Lung (tissue), 17 donors: ENCODE measurements at places on chromosomes 5 and 9. TPM values are rescaled to one million over a fixed set of nuclear protein-coding genes. Genes with fewer than 3 reads are reported as not detected.

GRCh38 chr5:176784218-176785165 lies 25.9 kb upstream of the UNC5A start:
- H3K4me3 ChIP-seq: no peak overlapping the region
- peaks cover 22% of the 10 kb centered on the region for H3K27me3 ChIP-seq
- DNase-seq: peak; percentile 21
- no peaks in the 10 kb centered on the region for H3K36me3 ChIP-seq
- no peak overlapping the region for H3K27ac ChIP-seq

- no peaks in the 10 kb centered on the region for H3K27me3 ChIP-seq
- no peaks in the 10 kb centered on the region for H3K4me1 ChIP-seq
- no peak overlapping the region for H3K4me3 ChIP-seq
- no peaks in the 10 kb centered on the region for H3K36me3 ChIP-seq
Observed at GRCh38 chr5:134267366-134268018, 41.6 kb upstream of the PPP2CA start.

DNA sequence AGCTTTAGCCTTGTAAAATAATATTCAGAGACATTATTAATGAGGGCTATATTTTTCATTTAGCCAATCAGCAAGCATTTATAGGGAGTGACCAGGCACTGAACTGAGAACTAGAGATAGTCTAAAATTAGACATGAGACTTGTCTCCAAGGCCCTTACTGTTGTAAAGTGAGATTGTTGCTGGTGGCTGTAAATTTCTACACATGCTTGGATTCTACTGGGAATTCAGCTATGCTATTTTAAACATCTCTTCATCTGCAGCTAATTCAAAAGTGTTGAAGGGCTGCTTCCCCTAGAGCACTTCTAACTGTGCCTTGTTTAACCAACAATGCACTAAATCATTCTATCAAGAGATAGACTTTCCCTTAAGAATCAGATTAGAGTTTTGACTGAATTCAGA lies 67.4 kb downstream of the CHSY3 start:
- H3K27ac ChIP-seq: no peak overlapping the region
- no peak for DNase-seq
- no peak overlapping the region for H3K4me3 ChIP-seq
- H3K36me3 ChIP-seq: no peaks in the 10 kb centered on the region
- H3K4me1 ChIP-seq: peaks cover 4% of the 10 kb centered on the region

DNA sequence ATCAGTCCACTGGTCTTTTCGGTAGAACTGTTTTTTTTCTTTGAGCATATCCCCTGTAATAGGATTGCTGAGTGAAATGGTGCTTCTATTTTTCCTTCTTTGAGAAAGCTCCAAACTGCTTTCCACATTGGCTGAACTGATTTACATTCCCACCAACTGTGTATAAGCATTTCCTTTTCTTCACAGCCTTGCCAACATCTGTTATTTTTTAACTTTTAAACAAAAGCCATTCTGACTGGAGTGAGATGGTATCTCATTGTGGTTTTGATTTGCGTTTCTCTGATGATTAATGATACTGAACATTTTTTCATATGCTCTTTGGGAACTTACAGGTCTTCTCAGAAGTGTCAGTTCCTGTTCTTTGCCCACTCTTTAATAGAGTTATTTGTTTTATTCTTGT lies 764.7 kb downstream of the MTRR start:
- H3K4me1 ChIP-seq: no peaks in the 10 kb centered on the region
- H3K4me3 ChIP-seq: no peak overlapping the region
- no peaks in the 10 kb centered on the region for H3K36me3 ChIP-seq
- DNase-seq: no peak

DNA sequence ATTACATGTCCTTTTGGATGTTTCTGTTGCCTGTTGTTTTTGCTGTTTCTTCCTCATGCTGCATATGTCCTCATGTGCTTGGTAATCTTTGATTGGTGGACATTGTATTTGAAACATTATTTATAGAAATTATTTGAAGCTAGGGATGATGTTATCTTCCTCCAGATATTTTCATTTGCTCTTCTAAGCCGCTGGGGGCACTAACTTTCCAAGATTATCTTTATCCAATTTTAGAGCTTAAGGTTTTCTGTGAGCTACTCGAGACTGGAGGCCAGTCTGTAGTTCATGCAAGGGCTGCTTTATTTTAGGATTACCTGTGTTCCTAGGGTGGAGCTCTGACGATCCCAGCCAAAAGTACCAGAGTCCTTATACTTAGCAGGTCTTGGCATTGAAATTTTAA lies 40.9 kb downstream of the STX17 start:
- H3K27ac ChIP-seq: no peak overlapping the region
- no peaks in the 10 kb centered on the region for H3K4me1 ChIP-seq
- peaks cover 6% of the 10 kb centered on the region for H3K36me3 ChIP-seq
- H3K27me3 ChIP-seq: no peaks in the 10 kb centered on the region
- no peak for DNase-seq
- no peak overlapping the region for H3K4me3 ChIP-seq

DNA sequence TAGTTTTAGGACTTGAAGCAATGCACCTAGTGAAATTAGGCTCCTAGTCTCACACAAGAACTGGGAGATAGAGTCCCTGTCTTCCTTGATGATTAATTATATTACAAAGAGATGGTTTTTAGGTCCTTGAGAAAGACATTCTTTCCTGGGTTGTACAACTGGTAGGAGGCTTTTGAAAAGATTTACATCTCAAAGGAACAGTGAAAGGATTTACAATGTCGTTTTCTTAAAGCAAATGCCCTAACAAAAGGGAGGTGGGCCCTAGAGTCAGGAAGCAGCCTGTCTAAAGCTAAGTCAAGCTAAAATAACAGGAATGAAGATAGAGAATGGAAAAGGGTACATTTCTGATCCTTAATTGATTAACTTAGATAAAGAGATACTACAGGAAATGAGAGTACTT lies 102.2 kb upstream of the IL7R start:
- H3K4me1 ChIP-seq: no peaks in the 10 kb centered on the region
- no peaks in the 10 kb centered on the region for H3K27me3 ChIP-seq
- DNase-seq: no peak
- H3K36me3 ChIP-seq: no peaks in the 10 kb centered on the region
- H3K27ac ChIP-seq: no peak overlapping the region

- peaks cover 5% of the 10 kb centered on the region for H3K4me1 ChIP-seq
- no peak overlapping the region for H3K27ac ChIP-seq
- peaks cover 20% of the 10 kb centered on the region for H3K36me3 ChIP-seq
- no peaks in the 10 kb centered on the region for H3K27me3 ChIP-seq
- no peak for DNase-seq
Observed at GRCh38 chr5:43608406-43608805, 5.4 kb downstream of the NNT start.

GRCh38 chr5:219460-219863 lies 1.3 kb downstream of the SDHA start:
- no peaks in the 10 kb centered on the region for H3K27me3 ChIP-seq
- H3K27ac ChIP-seq: peak overlapping the region; percentile 58
- H3K4me3 ChIP-seq: no peak overlapping the region
- no peaks in the 10 kb centered on the region for H3K36me3 ChIP-seq
- peaks cover 15% of the 10 kb centered on the region for H3K4me1 ChIP-seq

GRCh38 chr5:61697809-61698558 lies 365.9 kb downstream of the ZSWIM6 start:
- no peaks in the 10 kb centered on the region for H3K27me3 ChIP-seq
- DNase-seq: no peak
- H3K4me3 ChIP-seq: no peak overlapping the region
- no peaks in the 10 kb centered on the region for H3K36me3 ChIP-seq
- peaks cover 6% of the 10 kb centered on the region for H3K4me1 ChIP-seq

DNA sequence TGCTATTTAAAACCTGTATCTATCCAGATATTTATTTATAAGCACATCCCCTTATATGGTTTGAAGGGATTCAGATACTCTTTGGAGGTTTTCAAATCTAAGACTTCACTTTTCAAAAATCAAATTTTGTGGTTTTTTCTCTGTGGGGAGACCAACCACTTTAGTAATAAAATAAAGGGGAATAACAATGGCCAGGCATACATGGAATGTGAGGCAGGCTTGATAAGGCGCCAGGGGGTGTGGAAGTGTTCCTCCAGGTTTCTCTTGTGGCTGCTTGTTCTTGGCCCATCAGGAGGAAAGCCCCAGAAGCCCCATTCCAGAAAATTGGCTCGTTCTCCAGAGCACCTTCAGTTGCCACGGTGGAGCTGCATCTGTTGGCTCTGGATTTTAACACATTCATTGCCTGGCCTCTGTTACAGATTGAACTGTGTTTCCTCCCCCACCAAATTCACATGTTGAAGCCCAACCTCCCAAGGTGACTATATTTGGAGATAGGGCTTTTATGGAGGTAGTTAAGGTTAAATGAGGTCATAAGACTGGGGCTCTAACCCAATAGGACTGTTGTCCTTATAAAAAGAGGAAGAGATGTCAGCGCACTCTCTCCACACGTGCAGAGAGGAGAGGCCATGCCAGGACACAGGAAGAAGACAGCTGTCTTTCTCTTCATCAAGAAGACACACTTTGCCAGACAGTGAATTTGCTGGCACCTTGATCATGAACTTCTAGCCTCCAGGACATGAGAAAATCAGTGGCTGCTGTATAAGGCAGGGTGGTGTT lies 195.9 kb downstream of the TMEM38B start:
- H3K27me3 ChIP-seq: no peaks in the 10 kb centered on the region
- H3K36me3 ChIP-seq: no peaks in the 10 kb centered on the region
- H3K27ac ChIP-seq: no peak overlapping the region
- DNase-seq: no peak
- no peaks in the 10 kb centered on the region for H3K4me1 ChIP-seq

GRCh38 chr5:2383698-2384065 lies 367.8 kb downstream of the IRX2 start:
- no peak overlapping the region for H3K27ac ChIP-seq
- DNase-seq: no peak
- H3K36me3 ChIP-seq: no peaks in the 10 kb centered on the region

DNA sequence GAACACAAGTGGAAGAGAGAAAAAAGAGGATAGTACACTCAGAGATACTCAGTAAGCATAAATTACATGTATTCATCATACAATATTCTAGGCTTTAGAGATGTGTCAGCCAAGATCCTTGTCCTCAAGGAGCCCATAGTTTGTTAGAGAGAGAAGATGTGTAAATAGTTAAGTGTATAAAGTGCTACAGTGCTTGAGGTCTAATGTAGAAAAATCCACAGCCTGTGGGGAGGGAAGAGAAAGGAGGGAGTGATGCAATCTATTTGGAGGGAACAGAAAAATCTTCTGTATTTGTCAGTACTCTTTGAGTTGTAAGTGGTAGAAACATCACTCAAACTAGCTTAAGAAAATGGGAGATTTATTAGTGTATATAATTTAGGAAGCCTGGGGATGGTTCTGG lies 81.9 kb downstream of the PALM2AKAP2 start:
- DNase-seq: no peak
- H3K27ac ChIP-seq: no peak overlapping the region
- H3K4me1 ChIP-seq: peaks cover 36% of the 10 kb centered on the region
- no peaks in the 10 kb centered on the region for H3K27me3 ChIP-seq
- H3K4me3 ChIP-seq: no peak overlapping the region

- peaks cover 31% of the 10 kb centered on the region for H3K36me3 ChIP-seq
- peak overlapping the region; percentile 72 for H3K27ac ChIP-seq
- H3K4me1 ChIP-seq: peaks cover 14% of the 10 kb centered on the region
- DNase-seq: peak; percentile 78
Observed at GRCh38 chr5:141512390-141512910, 23.6 kb downstream of the PCDHGC5 start.

GRCh38 chr5:137156180-137156579 lies 342.9 kb downstream of the SPOCK1 start:
- H3K27me3 ChIP-seq: peaks cover 24% of the 10 kb centered on the region
- H3K4me1 ChIP-seq: no peaks in the 10 kb centered on the region
- no peak for DNase-seq
- no peak overlapping the region for H3K4me3 ChIP-seq
- no peak overlapping the region for H3K27ac ChIP-seq

GRCh38 chr5:103031607-103032006 lies 88.3 kb downstream of the GIN1 start:
- H3K27ac ChIP-seq: no peak overlapping the region
- H3K27me3 ChIP-seq: no peaks in the 10 kb centered on the region
- no peak overlapping the region for H3K4me3 ChIP-seq
- H3K36me3 ChIP-seq: peaks cover 39% of the 10 kb centered on the region
- DNase-seq: no peak

DNA sequence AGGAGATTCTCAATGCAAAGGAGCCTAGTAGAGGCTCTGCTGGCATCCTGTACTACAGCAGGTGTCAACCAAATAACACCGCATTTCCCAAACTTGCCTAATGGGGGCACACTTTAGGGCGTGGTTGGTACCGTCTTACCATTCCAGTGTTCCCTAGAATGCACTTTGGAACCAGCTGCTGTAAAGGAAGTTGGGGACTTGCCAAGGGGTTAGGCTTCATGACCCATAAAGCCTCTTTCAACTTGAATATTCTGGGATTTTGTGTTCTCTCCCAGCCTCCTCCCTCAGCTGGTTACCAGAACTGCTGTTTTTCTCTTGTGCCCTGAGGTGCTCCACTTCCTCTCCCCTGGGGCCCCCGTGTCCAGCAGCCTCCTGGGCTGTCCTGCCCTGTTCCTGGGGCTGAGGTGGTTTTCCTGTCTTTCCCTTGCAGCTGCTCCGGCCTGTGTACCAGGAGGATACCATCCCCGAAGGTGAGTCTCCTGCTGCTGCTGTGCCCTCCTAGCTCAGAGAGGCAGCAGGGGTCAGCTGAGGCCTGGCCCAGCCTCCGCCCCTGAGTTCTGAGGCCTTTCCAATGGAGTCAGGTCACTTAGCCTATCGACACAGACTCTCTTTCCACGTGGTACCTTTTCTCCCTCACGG lies 44.7 kb downstream of the RGS3 start:
- no peaks in the 10 kb centered on the region for H3K36me3 ChIP-seq
- H3K4me3 ChIP-seq: no peak overlapping the region
- no peaks in the 10 kb centered on the region for H3K27me3 ChIP-seq
- peaks cover 7% of the 10 kb centered on the region for H3K4me1 ChIP-seq

- peaks cover 8% of the 10 kb centered on the region for H3K36me3 ChIP-seq
- H3K4me1 ChIP-seq: peaks cover 50% of the 10 kb centered on the region
- H3K4me3 ChIP-seq: no peak overlapping the region
Observed at GRCh38 chr5:9058666-9059065, 487.2 kb downstream of the SEMA5A start.

GRCh38 chr5:102375272-102375671 lies 79.2 kb upstream of the SLCO4C1 start:
- no peaks in the 10 kb centered on the region for H3K27me3 ChIP-seq
- no peak for DNase-seq
- H3K27ac ChIP-seq: no peak overlapping the region

- no peaks in the 10 kb centered on the region for H3K36me3 ChIP-seq
- H3K27me3 ChIP-seq: peaks cover 3% of the 10 kb centered on the region
- no peaks in the 10 kb centered on the region for H3K4me1 ChIP-seq
- peak; percentile 55 for DNase-seq
Observed at GRCh38 chr9:127741831-127742434, 6.8 kb upstream of the TOR2A start.

Gene DMGDH
- 2.6 TPM for total RNA-seq

Gene SPINK13
- not detected for total RNA-seq

Gene ANKRD31
- total RNA-seq: 0.25 TPM

Gene CKMT2
- total RNA-seq: 2.8 TPM

Gene C7
- 763 TPM for total RNA-seq

Gene ADAMTS2
- 30.1 TPM for total RNA-seq

Gene CDH9
- not detected for total RNA-seq

Gene CBY3
- total RNA-seq: not detected

Gene TAF1L
- total RNA-seq: 0.03 TPM

Gene FOXD1
- total RNA-seq: 0.37 TPM

Gene MAMDC4
- total RNA-seq: 5.6 TPM

Gene GLDC
- total RNA-seq: 1.5 TPM
